ENCODE measurements at places on chromosomes 7 and 10.

- DNase-seq: no peak
Measured at GRCh38 chr7:150620617-150621371, 11.4 kb downstream of the GIMAP6 start.

DNA sequence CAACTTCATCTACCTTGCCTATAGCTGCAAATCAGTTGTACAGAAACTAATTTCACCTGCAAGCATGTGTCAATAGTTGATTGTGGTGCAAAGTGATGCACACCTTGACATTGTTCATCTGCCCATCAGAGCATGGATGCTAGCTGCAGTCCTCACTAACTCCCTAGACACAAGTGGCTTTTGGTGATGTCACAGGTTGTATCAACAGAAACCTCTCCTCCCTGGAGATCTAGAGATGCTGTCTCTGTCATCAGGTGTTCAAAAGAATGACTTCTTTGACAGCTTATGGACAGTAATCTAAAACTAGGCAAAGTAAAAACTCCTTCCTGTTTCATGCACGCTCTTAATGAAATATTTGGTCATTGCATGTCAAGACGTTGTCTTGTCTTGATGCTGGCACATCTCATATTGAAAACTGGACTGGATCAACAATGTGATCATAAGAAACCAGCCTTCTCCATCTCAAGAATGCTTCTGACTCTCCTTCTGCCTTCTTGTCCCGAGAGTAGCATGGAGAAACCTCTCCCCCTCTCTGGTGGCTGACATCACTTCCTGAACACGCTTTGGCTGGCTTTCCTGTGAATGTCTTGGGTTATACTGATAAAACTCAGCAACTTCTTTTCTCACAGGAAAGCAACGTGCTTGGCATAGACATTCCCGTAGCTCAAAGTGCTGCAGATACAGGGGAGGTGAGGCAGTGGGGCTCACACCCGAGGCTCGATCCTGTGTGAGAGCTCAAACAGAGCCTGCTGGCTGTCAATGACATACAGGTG lies 176.2 kb upstream of the CDCA7L start:
- no peak for DNase-seq

DNA sequence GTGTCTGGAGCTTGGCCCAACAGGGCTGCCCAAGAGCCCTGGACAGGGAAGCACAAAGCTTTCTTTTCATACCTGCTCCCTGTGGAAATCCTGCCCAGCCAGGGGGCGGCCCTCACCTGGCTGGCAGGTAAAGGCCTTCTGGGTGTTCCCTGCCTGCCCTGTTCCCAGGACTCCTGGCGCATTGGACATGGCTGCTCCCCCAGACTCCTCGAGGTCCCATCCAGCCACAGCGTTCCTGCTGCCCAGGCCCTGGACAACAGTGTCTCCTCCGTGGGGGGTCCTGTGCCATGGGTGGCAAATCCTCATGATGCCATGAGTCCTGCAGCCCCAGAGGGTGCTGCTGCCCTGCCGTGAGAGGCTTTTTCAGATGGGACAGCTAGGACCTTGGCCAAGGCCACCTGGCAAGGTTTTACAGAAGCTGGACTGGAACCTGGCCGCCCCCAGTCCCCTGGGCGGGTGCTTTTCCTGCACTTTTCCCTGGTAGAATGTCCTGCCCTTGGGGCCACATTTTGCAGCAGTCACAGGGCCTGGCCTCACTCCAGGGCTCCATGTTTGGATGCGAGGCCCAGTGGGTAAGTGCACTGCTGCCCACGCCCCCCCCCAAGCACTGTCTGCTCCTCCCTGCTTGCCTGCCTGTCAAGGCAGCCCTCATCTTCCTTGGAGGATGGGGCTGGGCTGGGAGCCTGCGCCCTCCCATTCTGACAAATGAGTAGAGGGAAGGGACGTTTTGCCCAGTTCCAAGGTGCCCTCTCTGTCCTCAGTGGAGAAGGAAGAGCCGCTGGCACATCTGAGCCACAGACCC lies 60.7 kb downstream of the LHPP start:
- no peak for DNase-seq

GRCh38 chr10:98030093-98030821 lies at the start of gene CRTAC1:
Gene CRTAC1 (minus strand): TSS chr10:98030621. CDS start chr10:98030472, 149 bp downstream.
- DNase-seq: peak; percentile 40

DNA sequence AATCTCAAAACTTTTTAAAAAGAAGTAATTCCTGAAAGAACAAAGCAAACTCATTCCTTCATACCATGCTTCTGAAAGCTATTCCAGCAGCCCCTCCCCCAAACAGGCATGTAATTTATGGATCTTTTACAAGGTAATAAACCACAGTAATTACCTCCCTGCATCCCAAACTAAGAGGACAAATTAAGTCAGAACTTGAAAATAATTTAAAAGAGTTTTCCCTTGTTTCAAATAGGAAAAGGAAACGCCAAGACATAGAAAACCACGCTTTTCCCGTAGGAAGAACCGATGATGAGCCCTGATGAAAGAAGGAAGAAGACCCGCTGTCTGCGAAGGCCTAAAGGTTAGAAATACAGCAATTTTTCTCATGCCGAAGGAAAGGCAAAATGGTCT lies 8.9 kb downstream of the HOXA4 start:
- no peak for DNase-seq

DNA sequence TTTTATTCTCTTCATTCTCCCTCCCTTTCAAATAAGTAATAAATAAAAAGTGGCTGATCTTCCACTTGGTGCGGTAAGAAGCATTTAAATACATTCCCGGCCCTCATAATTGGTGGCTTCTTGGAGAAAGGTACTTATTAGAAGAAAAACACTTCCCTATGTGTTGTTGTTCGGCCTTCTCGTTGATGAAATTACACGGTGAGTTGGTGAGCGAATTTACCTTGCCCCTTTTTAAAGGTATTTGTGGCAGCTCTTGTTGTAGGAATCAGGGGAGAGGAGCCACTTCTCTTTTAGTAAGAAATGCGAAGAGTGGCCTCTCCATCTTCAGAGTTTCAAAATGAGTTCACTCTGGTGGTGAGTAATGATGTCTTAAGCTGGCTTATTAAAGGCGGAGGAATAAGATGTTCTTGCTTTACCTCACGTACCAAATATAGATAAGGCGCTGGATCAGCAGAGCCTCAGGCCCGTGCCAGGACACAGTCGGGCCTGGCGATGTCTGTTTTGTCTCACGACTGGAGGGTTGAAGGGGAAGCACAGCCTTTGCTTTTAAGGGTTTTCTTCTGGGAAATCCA lies 135.9 kb downstream of the CUX1 start:
- DNase-seq: peak; percentile 90

DNA sequence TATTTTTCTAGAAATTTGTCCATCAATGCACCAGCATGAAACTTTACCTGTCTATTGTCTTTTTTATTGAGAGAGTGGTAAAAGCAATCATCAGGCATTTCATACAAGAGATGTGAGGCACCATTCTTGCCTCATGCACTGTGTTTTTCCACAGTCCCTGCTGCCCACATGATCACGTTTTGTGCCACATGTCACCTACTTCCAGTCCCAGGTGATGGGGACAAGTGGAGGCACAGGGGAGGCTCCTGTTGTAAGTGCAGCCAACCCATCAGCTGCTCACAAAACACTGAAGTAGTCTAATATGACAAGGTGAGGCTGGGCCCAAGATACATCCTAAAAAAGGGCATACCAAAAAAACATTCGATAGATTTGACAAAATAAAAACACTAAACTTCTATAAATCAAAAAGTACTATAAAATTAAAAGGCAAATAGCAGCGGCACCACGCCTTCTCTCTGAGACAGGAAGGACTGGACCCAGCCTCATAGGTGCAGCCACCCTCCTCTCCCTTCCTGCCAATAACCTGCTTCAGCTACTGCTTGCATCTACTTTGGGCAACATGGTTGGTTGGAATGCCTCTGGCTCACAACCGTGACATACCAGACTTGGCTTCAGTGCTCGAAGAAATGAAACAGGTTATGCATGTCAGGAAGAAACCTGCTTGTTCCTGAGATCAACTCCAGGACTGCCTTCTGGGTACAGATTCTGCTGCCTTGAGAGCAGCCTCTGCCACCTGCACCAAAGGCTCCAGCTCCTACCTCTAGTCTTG lies 2.3 kb downstream of the ZC3HAV1L start:
- no peak for DNase-seq

DNA sequence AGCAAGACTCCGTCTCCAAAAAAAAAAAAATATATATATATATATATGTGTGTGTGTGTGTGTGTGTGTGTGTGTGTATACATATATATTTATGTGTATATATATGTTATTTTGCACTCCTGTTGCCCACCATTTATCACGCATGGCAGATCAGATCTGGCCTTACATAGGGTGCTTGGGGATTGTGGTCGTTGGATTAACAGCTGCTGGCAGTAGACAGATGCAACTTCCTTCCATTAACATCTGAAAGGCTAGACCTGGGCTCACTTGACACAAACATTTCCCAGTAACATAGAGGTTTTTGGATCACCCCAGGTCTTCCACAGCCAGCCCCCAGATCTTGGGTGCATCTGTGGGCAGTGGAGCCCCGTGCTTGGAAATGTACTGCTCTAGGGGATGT lies 40.8 kb upstream of the DLD start:
- no peak for DNase-seq

- no peak for DNase-seq
Measured at GRCh38 chr10:51405580-51406351, 293.6 kb downstream of the CSTF2T start.

Data from uterus (tissue), 4 donors.